Hindlimb muscle (tissue), 1 donor: ENCODE measurements at places on chromosomes 12 and 14. TPM values are rescaled to one million over a fixed set of nuclear protein-coding genes. Genes with fewer than 3 reads are reported as not detected.

Gene ACOT6
- 0.19 TPM for polyA plus RNA-seq

Gene DERA
- 32.8 TPM for polyA plus RNA-seq

Gene PCNX4
- 49.2 TPM for polyA plus RNA-seq

Gene OTX2
- polyA plus RNA-seq = not detected

Gene TAS2R10
- polyA plus RNA-seq = 0.50 TPM

Gene LRFN5
- polyA plus RNA-seq = 8.4 TPM

Gene PPP1R36
- polyA plus RNA-seq = not detected

DNA sequence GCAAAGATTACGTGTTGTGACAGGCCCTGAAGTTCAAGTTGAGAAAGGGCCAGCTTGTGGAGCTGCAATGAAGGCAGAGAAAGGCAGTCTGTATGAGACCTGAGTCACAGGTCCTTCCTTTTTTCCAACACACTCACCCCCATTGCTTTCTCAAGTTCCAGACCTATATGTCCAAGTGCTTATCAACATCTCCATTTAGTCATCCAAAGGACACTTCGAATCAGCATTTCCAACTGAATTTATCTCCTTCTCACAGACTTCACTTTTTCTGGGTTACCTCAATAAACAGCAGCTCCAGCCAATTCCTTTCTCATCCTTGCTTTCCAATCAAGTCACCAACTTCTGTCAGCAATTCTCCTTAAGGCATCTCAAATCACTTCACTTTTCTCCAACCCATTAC is 56.4 kb upstream of the KIF21A start:
- DNase-seq = no peak

GRCh38 chr14:94373708-94374107 is 14.7 kb downstream of the SERPINA1 start:
- no peak for DNase-seq

DNA sequence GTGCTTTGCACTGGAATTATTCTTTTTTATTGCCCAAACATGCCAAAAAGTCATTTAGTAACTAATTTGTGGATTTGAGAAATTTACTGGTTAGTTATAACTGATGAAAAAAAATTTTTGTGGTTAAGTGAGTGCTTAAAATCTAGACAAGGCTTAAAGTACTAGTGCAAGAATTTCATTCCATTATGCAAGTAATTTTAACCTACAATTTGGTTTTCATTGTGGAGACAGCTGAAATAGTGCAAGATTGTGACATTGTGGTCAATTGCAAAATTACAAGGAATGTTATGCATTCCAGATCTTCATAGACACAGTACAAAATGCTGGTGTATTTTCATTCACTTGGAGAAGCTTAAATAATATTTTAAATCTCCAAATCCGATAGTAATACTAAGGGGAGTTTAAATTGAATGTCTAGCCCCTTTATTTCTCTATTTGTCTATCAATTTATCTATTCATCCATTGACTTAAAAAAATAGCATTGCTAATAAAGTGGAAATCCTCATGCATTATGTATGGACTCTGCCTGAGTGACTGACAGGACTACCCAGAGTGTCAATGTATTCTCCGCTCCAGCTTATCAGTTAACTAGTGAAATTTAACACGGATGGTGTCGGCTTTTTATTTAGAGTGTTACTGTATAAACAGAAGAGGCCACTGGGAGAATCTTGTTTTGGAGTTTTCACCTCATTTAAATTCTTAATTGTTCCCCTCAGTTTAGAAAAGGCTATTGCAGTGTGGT is 125.9 kb downstream of the ALX1 start:
- DNase-seq = no peak

- DNase-seq = no peak
Observed at GRCh38 chr12:109783965-109784244, 49.3 kb downstream of the TRPV4 start.

DNA sequence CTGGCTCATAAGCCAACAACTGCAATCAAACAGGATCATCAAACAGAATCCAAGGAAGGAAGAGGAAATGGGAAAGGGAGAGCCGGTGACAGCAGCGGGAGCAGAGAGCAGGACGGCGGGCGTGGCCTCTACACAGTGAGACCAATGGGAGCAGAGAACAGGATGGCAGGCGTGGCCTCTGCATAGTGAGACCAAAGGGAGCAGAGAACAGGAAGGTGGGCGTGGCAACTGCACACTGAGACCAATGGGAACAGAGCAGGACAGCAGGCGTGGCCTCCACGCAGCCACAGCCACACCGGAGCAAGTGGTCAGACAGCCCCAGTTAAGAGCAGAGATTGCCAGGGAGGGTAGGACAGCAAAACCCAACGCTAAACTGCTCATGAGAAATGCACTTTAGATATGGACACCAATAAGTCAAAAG is 16.4 kb downstream of the LRCOL1 start:
- peak; percentile 93 for DNase-seq

- no peak for DNase-seq
Observed at GRCh38 chr12:119180380-119181040, 1.8 kb downstream of the HSPB8 start.

DNA sequence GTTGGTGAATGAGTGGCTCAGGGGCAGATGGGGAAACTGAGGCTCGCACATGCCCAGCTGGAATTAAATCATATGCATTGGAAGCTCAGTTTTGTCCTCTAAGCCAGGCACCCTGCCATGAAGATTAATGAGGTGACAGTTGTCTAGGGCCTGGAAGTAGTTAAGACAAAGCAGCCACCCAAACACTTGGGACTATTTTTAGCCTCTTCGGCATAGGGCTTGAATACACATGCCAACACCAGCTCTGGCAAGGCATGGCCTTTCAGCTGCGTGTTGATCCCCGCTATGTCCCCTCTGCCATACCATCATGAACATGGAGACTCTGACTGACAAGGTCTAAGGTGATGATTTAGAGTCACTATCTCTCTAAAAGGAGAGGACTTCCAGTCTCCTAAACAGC is 250.2 kb downstream of the KSR2 start:
- no peak for DNase-seq

GRCh38 chr12:49546481-49546880 is 7.7 kb downstream of the KCNH3 start:
- DNase-seq = no peak

DNA sequence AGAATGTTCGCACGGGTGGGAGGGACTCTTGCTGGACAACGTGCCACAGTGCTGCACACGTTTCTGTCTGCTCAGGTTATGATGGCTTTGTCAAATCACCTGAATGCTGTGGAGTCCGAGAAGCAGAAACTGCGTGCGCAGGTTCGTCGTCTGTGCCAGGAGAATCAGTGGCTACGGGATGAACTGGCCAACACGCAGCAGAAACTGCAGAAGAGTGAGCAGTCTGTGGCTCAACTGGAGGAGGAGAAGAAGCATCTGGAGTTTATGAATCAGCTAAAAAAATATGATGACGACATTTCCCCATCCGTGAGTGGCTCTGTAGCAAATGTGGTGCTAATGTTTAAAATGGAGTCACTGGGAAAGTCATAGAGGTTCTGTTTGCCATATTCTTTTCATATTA is 28.5 kb downstream of the KLC1 start:
- no peak for DNase-seq

DNA sequence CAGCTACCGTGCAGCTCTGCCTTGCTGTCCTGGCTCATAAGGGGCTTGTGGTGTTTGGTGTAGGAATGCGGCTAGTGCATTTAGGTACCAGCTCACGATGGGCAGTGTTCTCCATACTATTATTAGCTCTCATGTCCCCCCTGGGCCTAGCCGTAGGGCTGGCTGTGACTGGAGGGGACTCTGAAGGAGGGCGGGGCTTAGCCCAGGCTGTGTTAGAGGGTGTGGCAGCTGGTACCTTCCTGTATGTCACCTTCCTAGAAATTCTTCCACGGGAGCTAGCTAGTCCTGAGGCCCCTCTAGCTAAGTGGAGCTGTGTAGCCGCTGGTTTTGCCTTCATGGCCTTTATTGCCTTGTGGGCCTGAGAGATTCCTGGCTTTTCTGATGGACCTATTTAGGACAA is 2.1 kb downstream of the SLC39A2 start:
- no peak for DNase-seq

DNA sequence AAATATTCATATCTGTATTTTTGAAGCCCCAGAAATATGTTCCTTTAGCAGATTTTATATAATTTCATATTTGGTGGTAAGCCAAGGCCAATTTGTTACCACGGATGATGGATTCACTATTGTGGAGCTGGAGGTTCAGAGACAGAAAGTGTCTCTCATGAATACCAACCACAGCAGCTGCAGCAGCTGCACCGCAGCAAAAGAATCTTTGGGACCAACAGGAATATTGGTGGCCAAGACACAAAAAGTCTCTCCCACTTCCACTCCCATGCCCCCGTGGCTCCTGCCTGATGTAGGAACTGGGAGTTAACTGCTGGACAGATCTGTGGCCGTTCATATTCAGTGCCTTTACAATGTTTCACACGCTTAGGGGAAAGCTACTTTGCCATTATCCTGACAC is 155.3 kb downstream of the ADAMTS20 start:
- DNase-seq = no peak
